ENCODE measurements at places on chromosomes 3 and 15.

GRCh38 chr3:176916777-176917176 is 280.5 kb downstream of the TBL1XR1 start:
- no peak for DNase-seq

GRCh38 chr3:100748220-100748619 is 38.9 kb downstream of the TFG start:
- DNase-seq, result no peak

DNA sequence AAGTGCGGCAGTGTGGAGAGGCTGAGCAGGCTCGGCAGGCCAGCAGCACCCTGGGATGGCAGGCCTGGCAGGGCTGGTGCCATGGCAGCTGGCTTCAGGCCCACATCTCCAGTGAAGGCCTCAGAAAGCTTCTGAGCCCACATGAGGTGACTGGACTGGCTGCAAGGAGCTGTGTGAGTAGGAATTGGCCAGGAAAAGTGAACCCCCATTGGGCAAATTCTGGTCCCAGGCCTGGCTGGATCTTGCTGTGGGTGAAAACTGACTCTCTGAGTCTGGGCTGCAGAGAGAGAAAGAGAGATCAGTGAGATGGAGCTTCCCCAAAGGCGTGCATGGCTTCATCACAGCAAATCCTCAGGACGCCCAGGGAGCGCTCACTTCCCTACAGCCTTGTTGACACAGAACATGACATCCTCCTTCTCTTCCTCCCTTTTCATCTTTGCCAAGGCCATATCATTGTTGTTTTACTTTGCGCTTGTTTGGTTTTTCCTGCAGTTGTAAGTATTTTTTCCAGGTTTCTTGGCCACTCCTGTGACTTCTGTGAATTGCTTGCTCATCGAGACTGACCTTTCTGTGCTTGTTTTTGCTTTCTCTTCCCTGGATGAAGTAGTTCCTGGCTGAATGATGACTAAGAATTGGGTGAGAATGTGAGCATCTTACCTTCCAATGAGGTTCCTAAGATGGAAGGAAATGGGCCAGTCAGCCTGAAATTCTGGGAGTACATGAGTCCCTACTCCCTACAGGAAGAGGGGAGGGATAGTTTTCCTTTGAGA is 299.1 kb downstream of the TLE3 start:
- DNase-seq, result no peak

GRCh38 chr15:52448011-52448890 is 80.4 kb downstream of the MYO5A start:
- no peak for DNase-seq

- no peak for DNase-seq
Measured at GRCh38 chr3:156382458-156383346, 172.2 kb downstream of the SSR3 start.

DNA sequence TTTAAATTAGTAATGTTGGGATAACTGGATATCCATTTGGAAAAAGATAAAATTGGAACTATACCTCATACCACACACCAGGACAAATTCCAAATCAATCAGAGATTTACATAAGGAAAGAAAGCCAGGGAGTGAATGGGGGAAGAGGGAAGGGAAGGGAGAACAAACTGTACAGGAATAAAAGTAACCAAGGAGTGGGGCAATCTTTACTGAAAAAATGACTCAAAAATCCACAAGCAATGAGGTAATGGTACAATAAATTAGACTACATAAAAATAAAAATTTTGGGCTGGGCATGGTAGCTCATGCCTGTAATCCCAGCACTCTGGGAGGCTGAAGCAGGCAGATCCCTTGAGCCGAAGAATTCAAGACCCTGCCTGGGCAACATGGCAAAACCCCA is 82.6 kb downstream of the MLH1 start:
- DNase-seq, result no peak

GRCh38 chr3:149623824-149624223 is 34.0 kb downstream of the WWTR1 start:
- no peak for DNase-seq

DNA sequence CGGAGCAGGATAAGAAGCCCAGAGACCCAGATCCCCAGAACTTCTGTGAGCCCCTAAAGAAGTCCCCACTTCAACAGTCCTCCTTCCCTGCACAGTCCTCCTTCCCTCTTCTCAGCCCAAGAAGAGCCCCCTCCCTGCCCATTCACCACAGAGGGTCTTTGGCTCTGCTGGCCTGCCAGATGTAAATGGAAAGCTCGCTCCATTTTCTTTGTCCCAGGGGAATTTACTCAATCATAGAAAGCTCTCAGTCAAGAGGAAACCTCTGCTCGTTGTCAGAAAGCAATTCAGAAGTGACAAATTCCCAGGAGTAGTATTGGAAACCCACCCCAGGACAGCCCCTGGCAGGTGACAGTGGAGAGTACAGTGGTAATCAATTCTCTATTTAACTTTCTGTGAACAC is 105.5 kb upstream of the SMAD3 start:
- DNase-seq, result no peak

- no peak for DNase-seq
Measured at GRCh38 chr3:135083179-135083578, 288.1 kb downstream of the EPHB1 start.

- DNase-seq, result no peak
Measured at GRCh38 chr15:87710406-87710805, 546.1 kb downstream of the NTRK3 start.
